Kidney glomerular epithelial cell (primary cell): ENCODE measurements at places on chromosomes 13 and 19.

DNA sequence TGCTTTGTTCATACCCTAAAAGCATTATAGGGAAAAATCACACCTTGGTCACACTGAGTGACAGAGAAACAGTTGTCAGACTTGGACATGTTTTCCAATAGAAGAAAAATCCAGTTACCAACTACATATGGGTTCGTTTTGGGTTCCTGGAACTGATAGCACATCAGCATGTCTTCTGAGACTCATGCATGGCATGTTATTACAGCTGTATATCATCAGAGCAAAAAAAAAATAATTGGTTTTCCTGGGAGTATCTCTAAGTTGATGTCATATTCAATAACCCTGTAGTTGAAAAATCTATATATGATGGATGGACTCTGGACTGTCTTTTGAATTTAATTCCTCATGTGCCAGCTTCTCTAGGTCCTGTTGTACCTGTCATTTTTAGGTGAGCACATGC, 211.6 kb downstream of the DNAJC15 start:
- DNase-seq = no peak

DNA sequence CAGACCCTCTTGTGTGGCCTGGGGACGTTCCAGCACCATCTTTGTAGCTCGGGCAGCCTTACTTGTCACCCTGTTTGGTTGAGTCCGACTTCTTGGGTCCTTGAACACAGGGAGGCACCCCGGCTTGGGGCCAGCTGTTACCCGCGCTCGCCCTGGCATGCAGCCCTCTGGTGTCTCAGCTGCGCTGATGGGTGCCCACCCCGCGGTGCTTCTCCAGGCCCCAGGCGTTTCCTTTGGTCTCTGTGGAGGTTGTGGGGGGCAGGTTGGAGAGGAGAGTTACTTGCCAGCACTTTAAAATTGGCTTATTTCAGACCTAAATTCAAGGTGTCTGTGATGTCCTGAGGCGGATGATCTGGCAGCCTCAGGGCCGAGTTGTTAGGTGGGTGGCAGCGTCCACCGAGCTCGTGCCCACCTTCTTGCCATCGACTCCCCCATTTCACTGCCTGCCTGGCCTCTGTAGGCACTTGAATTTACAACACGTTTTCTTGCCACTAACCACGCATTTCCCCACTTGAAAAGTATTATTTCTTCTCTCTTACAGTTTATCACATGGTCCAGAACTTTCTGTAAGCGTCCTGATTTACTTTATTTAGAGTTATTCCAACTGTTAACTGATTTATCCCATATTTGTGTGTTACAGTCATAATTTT, 16.9 kb downstream of the UBAC2 start:
- no peak for DNase-seq

DNA sequence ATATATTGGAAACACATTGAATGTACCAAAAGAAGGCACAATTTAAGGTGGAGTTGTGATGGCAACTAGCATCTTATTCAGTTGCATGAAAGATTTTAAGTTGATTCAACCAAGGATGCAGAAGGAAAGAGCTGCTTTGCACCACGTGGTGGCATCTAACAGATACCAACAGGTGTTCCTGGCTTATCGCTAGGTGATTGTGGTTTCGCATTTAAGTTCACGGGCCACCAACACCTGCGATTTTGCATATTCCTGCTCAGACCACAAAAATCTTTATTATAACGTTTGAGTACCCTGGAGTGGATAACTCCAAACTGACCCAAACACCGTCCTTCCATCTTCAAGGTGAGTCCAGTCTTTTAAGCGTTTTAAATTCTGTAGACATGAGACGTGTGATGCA, 45.3 kb downstream of the RGCC start:
- DNase-seq = no peak

DNA sequence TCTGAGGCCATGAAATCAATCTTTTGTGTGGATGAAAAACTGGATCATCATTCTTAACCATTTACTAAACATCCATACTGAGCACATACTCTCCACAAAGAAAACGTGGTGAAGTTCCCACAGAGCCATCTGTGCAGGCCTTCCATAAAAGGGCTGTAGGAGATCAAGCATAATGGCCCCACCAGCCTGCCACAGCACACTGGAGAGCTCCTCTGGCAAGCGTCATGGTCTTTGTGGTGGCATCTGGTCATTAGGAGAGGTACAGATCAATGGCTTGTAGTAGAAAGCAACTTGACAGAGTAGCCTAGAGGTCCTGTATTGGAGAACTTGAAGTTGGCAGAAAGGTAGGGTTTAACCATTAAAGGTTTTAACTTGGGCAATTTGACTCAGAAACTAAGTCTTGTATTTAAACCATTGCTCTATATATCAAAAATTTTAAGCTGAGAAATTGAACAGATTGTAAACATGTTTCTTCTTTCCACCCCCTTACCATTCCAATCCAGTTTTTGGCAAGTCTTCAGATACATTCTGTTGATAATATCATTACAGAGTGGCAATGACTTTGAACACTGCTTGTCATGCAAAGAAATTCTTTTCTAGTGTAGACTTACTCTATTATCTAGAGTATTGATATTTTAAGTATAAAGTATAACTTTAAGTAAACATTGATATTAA, 128.3 kb downstream of the LMO7 start:
- DNase-seq = no peak

- no peak for DNase-seq
Measured at GRCh38 chr13:97548711-97549110, 114.7 kb downstream of the RAP2A start.

DNA sequence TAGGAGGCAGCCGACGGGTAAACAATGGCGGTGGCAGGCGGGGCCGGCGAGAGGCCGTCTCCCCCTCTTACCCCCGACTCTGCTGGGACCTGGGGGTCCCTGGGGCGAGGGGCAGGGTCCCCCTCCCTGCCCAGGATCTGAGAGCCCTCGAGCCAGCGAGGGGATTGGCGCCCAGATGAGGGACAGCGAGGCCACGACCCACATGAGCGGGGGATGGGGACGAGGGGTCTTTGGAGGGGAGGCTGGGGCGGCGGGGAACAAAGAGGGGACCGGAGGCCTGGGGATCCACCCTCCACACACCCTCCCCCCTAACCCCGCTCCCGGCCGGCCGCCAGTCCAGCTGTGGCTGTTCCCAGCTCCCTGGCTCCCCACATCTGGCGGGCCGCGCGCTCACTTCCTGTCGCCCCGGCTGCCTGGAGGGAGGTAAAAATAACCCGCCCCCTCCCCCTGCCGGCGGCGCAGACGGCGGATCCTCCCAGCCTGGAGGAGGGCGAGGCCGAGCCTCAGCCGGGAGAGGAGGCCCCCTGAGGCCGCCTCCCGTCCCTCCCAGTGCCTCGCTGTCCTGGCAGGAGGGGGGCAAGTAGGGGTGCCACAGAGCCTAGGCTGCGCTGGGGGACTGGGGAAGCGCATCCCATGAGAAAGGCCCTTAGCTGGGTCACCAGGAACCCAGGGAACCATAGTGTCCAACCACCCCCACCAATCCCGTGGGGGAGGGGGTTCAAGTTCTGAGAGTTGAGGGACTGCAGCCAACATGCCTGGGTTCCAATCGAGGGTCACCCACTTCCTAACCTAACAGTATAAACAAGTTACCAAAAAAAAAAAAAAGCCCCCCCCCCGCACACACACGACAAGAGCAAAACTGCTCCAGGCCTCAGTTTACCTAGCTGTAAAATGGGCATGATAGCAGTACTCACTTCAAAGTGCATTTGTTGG, 29.3 kb upstream of the NANOS3 start:
- peak; percentile 68 for DNase-seq

DNA sequence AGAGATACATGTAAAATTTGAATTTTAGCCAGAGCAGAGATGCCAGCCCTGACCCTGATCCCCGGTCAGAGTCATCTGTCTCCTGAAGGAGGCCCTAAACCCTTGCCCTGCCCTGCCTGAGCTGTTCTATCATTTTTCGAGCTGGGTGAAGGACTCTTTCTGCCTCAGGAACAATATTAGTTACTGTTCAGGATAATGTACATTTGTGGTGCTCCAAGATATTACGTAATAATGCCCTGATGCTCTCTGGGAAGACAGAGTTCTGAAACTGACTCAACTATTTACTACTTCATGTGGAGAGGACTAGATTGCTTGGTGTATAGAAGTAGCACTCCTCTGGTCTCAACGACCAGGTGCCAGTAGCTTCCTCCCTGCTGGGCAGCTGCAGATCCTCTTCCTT, 37.9 kb upstream of the UBL3 start:
- no peak for DNase-seq

DNA sequence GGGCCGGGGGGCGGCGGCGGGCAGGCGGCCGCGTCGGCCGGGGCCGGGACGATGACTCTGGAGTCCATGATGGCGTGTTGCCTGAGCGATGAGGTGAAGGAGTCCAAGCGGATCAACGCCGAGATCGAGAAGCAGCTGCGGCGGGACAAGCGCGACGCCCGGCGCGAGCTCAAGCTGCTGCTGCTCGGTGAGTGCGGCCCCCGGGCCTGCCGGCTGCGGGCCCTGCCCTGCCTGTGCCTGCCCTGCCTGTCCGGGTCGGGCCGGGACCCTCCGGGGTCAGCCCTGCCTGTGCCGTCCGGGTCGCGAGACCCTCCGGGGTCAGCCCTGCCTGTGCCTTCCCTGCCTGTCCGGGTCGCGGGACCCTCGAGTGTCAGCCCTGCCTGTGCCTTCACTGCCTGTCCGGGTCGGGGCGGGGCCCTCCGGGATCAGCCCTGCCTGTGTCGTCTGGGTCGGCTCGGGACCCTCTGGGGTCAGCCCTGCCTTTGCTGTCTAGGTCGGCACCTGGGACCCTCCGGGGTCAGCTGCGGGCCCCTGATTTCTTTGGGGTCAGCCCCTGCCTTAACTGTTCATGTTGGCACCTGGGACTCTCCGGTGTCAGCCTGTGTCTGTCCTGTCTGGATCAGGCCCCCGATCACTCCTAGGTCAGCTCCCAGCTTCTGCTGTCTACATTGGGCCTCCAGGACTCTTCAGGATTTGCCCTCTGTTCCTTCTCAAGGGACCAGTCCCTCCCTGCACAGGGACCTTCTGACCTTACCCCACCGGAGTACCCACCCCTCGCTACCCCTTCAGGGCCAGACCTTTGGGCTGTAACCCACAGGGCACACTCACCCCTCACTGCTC, 659 bp downstream of the GNA11 start:
- no peak for DNase-seq

GRCh38 chr19:15498156-15498858, 10.0 kb upstream of the CYP4F22 start:
- no peak for DNase-seq

DNA sequence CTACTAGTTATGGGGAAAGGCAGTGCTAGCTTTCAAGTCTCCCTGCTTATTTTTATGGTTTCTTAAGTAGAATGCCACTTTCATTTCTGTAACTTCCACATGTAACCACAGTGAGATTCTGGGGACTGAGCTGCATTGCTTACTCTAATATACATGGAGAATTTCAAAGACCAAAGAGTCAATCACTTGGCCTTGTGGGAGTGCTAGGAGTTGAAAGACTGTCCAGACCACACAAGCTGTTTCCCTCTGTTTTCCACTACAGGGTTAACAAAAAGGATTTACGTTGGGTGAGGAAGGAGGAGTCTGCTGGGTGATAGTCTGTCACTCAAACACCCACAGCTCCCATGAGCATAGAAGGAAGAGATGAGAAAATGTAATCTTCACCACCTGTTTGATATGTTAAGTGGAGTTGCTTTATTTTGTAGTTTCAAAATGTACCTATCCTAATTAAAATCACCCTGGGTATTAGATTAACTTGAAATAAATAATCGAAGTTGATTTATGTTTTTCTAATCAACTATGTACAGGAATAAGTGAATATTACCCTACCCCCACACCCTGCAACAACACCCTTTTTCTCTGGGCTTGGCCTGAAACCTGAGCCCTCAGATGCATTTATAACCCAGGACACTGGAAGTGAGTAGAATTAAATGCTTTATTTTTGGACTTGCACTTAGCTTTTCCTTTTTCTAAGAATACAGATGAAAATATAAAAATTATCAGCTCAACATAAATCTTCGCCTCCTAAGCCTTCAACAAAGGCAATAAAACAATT, 225.8 kb upstream of the SLC10A2 start:
- no peak for DNase-seq
